Activated T-cell treated with anti-CD3 and anti-CD28 coated beads for 4 hours (primary cell): ENCODE measurements at places on chromosomes 16 and 17.

- peak; percentile 54 for DNase-seq
Observed at GRCh38 chr17:13024526-13025257, 6.9 kb upstream of the ELAC2 start.

DNA sequence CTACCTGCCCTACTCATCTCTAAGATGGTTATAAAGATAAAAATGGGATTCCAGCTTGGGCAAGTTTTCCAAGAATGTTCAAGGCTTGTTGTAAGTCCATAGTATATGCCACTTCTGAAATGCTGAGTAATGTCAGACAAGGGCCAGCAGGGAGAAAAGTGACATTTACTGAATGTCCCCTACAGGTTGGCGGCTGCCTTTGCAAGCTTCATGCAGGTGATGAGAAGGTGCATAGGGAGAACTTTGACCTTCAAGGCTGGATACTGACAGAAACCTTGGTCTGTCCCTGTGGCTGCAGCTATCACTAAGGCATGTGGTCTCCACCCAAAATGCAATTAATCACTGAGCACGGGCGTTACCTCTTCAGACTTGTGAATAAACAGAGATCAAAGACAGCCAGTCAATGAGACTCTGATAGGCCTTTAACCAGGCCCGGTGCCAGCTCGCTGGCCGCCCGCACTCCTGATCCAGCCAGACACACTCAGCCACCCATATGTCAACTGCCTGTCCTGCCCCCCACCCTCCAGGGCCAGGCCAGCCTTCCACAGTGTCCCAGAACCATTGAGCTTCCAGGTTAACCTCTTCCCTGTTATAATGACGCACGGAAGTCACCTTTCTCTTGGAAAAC lies 26.8 kb upstream of the AXIN2 start:
- DNase-seq, result no peak

DNA sequence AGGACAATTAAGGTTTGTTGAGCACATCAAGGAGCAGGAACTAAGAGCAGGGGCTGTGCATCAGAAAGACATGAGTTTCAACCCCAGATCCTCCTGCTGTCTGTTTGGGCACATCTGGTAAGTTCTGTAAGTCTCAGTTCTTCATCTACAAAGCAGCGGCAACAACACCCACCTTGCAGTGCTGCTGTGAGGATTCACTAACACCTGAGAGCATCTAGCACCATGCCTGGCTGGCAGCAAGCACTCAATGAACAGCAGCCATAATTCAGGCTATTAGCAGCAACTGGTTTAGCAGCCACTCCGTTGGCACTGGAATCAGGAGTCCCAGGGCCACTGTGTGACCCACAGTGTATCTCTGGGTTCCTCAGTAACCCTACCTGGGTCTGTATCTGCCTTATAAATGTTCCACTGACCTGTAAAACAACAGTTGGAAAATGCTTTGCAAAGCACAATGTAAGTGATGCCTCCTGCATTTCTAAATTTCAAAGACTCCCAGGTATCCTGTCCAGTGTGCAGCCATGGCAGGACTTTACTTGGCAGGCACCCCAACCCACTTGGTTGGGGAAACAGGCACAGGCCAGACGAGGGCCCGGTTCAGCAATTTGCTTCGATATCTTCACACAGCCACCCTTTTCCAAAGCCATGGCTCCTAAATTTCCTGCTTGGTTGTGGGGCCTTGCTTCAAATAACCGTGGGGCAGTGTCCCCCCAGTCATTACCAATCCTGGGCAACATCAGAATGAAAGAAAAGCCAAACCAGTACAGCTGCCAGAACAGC lies 4.2 kb downstream of the ST3GAL2 start:
- DNase-seq, result no peak

GRCh38 chr17:40194821-40195220 lies 17.6 kb downstream of the RAPGEFL1 start:
- no peak for DNase-seq

GRCh38 chr16:20944861-20945574 lies 44.4 kb downstream of the LYRM1 start:
- no peak for DNase-seq

DNA sequence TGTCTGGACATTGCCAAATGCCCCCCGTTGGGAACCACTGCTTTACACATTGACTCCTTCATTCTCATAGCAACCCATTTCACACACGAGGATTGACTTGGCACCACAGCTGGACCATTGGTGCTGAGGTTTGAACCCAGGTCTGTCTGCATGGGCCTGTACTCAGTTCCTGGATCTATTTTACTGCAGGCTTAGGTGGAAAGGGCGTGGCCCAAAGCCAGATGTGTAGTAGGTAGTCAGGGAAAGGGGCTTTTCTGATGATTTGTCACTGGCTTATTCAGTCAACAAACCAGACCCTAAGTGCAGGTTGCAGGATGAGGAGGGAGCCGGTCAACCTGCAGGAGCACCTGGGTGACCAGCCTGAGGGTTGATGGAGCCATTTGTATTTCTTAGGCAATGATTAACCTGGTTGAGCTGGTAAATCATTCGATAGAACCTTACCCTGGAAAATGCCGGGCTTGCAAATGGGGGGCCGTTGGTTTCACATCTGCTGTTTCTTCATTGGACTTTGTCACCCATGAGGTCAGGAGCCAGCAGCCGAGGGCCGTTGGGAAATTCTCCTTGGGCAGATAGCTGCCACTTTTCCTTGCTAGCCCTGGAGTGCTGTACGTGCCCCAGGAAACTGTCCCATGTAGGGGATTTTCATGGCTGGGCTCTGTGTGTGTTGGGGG lies 104.4 kb downstream of the CMIP start:
- DNase-seq, result no peak

- no peak for DNase-seq
Observed at GRCh38 chr16:54296543-54296942, 10.0 kb upstream of the IRX3 start.

- no peak for DNase-seq
Observed at GRCh38 chr17:73934696-73935095, 268.8 kb upstream of the RPL38 start.

DNA sequence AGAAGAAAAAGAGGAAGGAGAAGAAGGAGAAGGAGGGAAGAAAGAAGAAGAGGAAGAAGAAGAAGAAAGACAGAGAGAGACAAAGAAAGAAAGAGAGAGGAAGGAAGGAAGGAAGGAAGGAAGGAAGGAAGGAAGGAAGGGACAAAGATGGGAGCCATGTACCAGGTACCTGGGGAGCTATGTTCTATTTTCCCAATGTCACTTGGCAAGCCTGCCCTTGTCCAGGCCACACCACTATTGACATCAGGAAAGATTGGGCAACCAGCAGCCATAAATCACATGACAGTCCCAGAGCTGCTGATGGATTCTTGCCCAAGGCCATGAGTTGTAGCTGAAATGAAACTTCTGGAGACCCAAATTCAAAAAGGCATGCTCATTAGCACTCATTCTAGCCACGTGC lies 2.7 kb upstream of the CES1 start:
- no peak for DNase-seq

- DNase-seq, result no peak
Observed at GRCh38 chr16:16857012-16857411, 478.1 kb downstream of the NPIPA7 start.

DNA sequence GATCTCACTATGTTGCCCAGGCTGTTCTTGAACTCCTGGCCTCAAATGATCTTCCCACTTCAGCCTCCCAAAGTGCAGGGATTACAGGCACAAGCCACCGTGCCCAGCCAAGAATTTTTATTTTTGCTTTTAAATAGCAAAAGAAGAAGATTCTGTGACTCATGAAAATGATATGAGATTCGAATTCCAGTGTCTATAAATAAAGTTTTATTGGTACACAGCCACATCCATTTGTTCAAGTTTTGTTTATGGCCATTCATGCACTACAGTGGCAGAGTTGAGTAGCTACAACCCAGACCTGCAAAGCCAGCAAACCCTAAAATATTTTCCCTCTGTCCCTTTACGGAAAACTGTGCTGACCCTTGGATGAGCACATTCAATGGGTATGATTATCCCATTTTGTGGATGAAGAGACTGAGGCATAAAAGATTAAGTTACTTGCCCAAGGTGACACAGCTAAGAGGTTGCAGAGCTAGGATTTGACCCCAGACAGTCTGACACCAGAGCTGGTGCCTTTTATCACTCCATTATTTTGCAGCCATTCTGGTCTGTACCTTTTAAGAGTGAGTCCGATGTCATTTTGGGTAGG lies 34.2 kb downstream of the SCNN1G start:
- no peak for DNase-seq

DNA sequence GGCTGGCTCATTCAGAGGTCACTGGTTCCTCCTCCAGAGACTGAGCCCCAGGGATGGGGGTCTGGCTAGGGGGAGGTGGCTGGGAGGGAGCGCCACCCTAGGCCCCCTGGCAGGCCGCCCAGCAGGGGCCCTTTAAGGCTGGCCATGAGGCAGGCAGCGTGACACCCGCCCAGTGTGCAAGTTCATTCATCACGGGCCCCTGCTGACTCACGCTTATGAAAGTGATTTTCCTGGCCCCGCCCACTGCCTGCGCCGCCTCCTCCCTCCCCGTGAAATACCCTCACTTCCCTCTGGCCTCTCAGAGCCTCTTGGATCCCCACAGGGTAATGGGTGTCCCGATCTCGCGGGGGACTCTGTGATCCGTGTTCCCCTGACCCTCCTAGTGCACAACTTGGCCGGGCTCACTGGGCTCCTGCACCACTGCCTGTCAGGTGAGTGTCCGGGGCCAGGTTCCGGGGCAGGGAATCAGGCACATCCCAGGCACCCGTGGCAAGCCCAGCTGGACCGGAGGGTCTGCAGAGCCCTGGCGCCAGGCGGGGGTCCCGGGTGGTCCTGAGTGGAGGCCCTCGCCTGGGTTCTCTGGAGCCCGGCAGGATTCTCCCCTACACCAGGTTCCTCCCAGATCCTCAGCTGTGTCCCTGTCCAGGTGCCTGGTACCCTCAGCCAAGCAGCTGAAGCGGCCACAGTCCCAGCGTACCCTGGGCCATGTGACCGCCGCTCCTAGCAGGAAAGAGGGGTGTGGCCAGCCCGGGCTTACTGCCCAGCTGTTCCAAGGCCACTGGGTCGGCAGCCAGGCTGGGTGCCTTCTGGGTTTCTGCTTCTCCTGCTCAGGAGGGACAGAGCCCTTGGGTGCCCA lies at the start of gene OSGIN1:
Gene OSGIN1, plus strand, starts transcription at position 301 of the 856 bp plus-strand sequence. CDS start 4,432 bp downstream, outside the sequence.
- peak; percentile 73 for DNase-seq

DNA sequence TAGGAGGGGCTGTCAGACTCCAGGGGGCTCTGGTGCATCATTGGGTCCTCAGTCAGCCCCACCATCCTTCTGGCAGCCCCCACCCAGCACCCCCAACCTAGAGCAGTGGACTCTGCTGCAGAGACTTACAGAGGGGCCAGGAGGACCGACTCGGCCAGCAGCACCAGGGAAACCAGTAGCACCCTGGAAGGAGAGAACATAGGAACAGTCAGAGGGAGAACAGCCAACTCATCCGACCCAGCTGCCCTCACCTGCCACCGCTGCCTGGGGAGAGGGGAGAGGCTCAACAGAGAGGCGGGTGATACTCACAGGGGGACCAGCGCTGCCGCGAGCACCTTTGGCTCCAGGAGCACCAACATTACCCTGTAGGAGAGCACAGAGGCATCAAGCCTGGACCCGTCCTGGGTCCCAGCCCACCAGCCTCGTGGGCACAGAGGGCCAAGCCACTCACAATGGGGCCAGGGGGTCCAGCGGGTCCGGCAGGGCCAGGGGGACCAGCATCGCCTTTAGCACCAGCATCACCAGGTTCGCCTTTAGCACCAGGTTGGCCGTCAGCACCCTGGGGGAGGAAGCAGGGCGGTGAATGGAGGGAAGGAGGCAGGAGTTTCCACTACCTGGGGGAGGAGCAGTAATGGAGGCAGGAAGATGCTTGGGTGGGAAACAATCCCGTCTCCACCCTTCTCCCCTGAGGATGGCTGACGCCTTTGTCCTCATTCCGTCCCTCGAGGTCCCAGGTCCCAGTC lies 11.7 kb downstream of the COL1A1 start:
- no peak for DNase-seq

DNA sequence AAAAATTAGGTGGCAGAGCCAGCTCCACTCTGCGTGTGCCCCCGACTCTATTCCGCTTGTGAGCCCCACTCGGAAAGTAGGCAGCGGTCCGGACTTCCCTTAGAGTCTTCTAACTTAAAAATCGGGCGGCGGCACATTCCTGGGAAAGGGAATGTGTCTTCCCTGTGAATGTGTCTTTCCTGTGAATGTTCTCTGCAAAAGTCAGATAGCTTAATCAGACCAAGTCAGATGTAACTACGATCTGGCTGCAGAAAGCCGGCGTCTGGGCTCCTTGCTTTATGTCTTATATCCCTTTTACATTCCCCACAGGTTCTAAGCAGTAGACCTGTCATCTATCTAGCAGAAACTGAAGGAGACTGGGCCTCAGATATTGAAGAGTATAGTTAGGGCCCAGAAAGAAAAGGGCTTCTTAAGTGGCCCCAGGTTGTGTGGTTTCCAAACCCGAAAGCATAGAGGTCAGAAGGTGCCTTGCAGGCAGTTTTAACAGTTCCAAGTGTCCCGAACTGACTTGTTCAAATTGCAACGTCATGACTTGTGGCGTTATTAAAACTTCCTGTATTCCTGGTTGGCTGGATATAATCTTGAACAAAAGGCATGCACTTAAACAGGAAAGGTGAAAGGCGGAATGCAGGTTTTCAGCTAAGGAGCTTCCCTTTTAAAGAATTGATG lies 601 bp downstream of the PHKB start:
- DNase-seq, result no peak

DNA sequence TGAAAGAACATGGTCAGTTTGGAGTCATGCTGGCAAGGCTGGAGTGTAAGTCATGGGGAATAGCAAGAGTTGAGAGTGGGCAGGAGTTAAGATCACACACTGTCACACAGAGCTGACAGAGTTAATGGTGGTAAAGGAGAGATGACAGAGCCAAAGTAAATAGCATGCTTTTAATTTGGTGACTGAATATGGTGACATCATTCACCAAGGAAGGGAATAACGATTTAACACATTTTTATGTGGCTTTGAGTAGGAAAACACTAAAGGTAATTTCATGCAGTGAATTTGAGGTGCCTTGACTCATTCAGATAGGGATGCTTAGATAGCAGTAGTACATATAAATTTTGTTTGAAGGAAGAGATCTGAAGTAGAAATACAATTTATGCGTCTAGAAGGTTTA lies 42.1 kb downstream of the SYNRG start:
- no peak for DNase-seq

GRCh38 chr17:70327723-70328122 lies 158.4 kb downstream of the KCNJ2 start:
- no peak for DNase-seq

GRCh38 chr17:7707858-7708750 lies 3.1 kb downstream of the EFNB3 start:
- DNase-seq, result no peak

GRCh38 chr17:30300818-30301217 lies 9.1 kb upstream of the BLMH start:
- DNase-seq, result no peak
